ENCODE measurements at places on chromosomes 12 and 14. TPM values are rescaled to one million over a fixed set of nuclear protein-coding genes. Genes with fewer than 3 reads are reported as not detected.

Gene SLC25A47
- total RNA-seq, result not detected

Gene TTC6
- not detected for total RNA-seq

Gene LRTM2
- total RNA-seq, result not detected

Gene KRT83
- total RNA-seq, result not detected

Gene C3AR1
- total RNA-seq, result 6.4 TPM

Gene EEA1
- 25.6 TPM for total RNA-seq

Gene PLD4
- total RNA-seq, result 0.88 TPM

Gene TBC1D30
- 1.5 TPM for total RNA-seq

Gene HOXC12
- not detected for total RNA-seq

Gene TSPAN9
- total RNA-seq, result 183 TPM

Gene EIF2S3B
- 0.36 TPM for total RNA-seq

Gene NCAPD2
- 14.8 TPM for total RNA-seq

Gene KRT71
- not detected for total RNA-seq

Gene MUCL1
- total RNA-seq, result 1.1 TPM

Gene PPP4R3A
- 46.1 TPM for total RNA-seq

Gene PRB2
- total RNA-seq, result not detected

Gene GCN1
- total RNA-seq, result 32.9 TPM

Gene TPPP2
- 0.56 TPM for total RNA-seq

Gene TTC9
- 1.7 TPM for total RNA-seq

Gene PLCZ1
- not detected for total RNA-seq

Gene PLEKHD1
- 0.08 TPM for total RNA-seq

Gene MYH6
- 13,382 TPM for total RNA-seq
